ENCODE measurements at places on chromosomes 2 and 18.

GRCh38 chr2:179447839-179448447, 183.3 kb upstream of the SESTD1 start:
- DNase-seq, result no peak

DNA sequence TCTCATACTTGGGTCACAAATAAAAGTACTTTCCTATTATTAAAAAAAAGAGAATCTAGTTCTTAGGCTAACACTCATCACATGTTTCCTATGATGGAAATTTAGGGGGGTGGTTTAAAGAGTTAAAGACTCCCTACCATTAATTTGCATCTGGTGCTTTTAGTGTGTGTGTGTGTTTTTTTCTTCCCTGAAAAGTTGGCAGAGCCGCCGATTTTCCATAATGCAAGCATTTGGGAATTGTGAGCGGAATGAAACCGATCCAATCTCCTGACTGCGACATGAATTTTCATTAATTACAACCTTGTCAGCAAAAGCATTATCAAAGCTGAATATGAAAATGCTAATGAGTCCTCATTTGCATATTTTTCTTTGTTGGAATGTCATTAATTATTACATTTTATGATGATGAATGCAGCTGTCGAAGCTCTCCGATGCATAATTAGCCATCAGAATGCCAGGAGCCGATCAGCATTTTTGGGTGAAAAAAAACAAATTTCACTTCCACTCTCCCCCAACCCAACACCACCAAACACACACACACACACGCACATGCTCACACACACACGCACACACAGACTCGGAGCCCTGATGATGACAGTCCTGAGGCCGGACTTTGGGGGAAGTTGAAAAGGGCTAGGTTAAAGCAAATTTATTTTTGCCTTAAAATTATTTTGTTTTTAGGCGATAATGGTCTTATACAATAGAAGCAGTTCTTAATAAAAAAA, 165.4 kb downstream of the TCF4 start:
- DNase-seq, result no peak

- DNase-seq, result no peak
Observed at GRCh38 chr2:159194241-159194640, 92.3 kb downstream of the WDSUB1 start.

DNA sequence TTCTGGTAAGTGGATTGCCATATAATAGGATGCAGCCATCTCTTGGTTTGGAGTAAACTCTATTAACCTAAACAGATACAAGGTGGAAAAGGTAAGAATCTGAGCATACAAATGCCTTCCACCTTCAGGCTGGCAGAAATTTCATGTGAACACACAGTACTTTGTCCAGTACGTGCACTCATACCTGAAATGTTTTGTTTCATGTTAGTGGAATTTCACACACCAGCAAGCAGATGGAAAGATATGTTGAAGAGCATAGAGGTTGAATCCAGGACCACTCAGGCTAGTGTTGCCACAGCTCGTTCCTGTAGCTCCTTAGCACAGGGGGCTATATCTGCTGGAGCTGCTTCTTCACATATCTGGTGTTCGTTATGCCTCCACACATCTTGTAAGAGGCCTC, 34.0 kb downstream of the CRIM1 start:
- no peak for DNase-seq

- no peak for DNase-seq
Observed at GRCh38 chr2:179528576-179529069, 264.0 kb upstream of the SESTD1 start.

DNA sequence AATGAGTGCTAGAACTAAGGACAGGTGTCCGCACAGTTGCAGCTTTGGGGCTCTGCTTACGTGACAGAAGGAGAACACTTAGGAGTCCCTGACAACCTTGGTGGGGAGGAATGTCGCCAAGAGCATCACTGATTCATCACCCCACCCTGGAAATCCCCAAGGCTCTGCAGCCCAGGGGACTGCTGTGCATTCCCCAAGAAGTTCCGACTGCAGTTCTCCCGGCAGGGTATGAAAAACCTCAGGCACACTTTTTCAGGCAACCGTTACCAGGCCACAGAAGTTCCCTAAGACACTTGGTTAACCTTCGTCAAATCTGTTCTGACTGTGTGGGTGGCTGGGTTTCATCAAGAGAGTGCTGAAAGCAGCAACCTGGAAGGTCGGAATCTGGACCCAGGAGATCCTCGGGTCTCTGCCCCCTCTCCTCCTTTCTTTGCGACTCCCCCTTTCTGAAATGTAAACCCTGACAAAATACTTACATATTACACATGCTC, 192.1 kb upstream of the CXCR4 start:
- no peak for DNase-seq

DNA sequence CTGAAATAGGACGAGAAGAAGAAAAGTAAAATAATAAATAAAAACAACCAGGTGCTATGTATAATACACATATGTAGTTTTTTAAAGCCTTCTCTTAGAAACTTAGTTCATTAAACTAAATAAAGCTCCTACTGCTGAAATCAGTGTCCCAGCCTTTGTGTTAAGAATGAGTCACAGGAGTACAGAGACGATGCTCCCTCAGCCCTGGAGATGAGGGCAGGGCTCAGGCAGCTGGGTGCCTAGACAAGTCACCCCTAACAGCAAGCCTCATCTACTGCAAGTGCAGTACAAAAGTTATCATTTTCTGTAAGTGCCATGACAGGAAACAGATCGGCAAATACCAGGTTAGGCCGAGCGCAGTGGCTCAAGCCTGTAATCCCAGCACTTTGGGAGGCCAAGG, 18.2 kb downstream of the KIDINS220 start:
- DNase-seq, result no peak

- DNase-seq, result no peak
Observed at GRCh38 chr2:44528595-44528994, 166.8 kb downstream of the CAMKMT start.

- no peak for DNase-seq
Observed at GRCh38 chr2:58569475-58570185, 328.5 kb upstream of the FANCL start.

DNA sequence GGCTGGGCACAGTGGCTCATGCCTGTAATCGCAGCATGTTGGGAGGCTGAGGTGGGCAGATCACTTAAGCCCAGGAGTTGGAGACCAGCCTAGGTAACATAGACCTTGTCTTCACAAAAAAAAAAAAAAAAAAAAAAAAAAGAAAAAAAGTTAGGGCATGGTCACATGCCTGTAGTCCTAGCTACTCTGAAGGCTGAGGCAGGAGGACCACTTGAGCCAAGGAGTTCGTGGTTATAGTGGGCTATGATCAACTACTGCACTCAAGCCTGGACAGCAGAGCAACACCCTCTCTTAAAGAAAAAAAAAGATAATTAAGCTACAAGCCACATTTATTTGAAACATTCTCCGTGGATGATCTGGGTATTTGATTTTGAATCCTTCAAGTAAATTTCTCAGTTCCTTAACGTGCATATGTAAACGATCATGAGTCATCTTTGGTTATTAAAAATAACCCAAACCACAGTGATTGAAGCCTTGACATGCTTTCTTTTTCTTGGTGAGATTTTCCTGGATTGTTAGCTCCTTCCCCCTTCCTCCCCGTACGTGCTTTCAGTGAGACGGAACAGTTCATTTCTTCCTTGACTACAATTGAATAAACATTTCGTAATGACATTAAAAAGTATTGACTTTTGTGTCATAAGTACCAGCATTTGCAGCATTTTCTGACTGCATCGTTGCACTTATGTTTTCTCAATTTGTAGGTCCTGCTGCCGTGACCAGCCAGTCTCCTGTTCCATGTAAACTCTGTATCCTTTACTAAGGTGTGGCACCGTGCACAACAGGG, 20.3 kb downstream of the RMC1 start:
- DNase-seq, result peak; percentile 83

DNA sequence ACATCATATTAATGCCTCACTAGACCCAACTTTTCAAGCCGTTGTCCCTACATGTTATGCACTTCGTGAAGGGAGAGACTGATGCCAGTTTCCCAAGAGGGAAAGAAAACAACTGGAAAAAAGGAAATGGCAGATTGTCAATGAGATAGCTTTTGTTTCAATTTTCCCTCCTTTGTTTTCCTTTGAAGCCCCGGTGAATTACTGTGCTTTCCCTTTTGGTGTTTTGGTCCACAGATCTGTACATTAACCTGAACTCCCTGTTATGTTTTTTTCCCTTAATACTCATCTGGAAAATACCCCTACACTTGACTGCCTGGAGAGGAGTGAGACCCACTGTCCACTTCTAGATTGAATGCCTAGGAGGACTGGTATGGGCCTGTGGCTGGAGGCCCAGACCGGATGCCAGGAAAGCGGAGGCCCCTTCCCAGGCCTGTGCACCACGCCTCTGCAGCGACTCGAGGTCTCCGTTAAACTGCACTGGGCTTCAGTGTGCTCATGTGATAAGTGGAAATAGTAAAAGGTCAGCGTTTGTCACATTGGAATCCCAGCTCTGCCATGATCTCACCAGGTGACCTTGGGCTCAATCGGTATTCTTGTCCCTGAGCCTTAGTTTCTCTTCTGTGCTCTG, 106.4 kb downstream of the GATA6 start:
- DNase-seq, result no peak

DNA sequence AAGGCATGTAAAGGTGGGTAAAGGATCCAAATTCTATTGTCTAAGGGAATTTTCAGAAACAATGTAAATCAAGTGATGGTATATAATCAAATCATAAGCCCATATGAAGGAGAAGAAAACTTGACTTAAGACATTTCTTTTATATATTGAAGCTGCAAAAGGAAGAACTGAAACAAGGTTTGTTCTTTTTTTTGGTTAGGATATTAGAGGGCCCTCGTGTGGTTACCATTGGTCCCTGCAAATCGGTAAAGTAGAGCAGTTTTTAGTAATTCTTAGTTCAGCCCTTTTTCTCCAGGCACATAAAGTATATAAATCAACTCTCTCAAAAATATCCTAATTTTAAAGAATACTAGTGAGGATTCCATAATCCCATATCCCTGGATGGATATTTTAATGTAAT, 105.6 kb upstream of the STK17B start:
- peak; percentile 51 for DNase-seq

- DNase-seq, result peak; percentile 64
Observed at GRCh38 chr2:218291318-218292047, 820 bp downstream of the TMBIM1 start.

- no peak for DNase-seq
Observed at GRCh38 chr2:45905632-45905958, 254.1 kb downstream of the PRKCE start.

DNA sequence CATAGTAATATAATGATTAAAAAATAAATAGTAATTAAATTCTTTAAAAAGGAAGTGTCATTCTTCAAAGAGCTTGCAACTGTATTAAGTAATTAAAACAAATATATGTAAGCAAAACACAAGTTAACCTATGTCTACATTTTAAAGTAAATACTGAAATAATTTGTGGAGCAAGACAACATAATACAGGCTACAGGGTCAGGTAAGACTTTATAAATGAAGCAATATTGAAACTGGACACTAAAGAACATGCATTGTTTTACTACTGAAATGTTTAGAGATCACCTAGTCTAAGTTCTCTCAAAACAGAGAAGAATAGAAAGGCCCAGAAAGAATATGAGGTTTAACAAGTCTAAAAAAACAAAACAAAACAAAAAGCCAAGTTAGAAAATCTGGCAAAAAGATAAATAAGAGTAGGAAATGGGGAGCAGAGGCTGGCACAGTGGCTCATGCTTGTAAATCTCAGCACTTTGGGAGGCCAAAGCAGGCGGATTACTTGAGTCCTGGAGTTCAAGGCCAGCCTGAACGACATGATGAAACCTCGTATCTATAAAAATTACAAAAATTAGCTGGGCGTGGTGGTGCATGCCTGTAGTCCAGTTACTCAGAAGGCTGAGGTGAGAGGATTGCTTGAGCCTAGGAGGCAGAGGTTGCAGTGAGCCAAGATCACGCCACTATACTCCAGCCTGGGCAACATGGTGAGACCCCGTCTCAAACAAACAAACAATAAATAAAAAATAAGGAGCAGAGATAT, 34.4 kb downstream of the VPS54 start:
- DNase-seq, result no peak
